ENCODE measurements at places on chromosomes 11 and 22. TPM values are rescaled to one million over a fixed set of nuclear protein-coding genes. Genes with fewer than 3 reads are reported as not detected.

DNA sequence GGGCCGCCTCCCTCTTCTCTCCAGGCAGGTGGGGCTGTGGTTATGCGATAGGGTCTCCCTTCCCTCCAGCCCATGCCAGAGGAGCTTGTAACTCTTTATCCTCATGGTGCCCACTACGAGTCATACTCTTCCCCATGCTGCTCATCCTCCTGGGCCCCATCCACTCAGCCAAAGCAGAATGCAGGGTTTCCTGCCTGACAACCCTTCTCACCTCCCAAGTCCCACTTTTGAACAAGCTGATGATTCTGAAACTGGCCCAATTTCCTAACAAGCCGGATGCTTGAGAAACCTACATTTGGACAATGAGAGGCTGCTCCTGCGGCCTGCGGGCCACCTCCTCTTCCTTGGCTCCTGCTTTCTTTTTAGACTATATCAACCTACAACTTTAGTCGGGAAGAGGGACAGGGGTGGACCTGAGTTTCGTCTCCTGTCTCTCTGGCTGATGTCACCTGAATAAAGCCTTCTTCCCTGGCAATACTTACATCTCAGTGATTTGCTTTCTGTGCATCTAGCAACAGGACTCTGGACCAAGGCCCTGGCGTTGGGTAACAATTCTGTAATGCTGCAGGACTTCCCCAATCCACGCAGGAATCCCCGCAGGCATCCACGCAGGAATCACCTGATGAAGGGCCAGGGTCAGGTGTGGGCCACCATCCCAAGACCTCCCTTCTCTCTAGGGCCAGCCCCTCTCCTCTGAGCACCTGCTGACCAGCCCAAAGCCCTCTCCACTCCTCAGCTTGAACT, 1.5 kb upstream of the NDUFS8 start:
- no peak for DNase-seq

Gene MAPK8IP2
- total RNA-seq = 5.8 TPM

- DNase-seq = no peak
Observed at GRCh38 chr22:44284711-44285110, 28.0 kb downstream of the SHISAL1 start.

Gene MMP1
- total RNA-seq = 13.4 TPM

Gene MRGPRX4
- total RNA-seq = not detected

DNA sequence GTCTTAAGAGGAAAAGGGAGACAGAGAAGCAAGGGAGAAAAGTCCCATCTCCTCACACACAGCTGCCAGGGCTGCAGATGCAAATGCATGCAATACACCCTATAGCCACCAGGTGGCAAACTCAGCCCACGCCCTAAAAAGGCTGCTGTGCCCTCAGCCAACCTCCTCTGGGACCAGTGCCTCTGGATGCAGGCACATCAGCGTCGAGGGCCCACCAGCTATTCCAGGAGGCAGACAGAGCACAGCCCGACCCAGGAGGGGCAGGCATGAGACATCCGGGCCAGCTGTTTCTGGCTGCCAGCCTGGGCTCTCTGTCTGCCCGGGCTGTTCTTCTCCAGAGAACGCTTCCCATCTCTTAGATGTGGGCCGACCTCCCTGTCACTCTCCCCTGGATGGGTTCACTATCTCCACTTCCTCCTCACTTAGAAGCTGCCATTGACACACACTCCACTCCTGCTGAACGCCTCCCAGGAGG, 39.7 kb downstream of the TPBGL start:
- DNase-seq = peak; percentile 83

DNA sequence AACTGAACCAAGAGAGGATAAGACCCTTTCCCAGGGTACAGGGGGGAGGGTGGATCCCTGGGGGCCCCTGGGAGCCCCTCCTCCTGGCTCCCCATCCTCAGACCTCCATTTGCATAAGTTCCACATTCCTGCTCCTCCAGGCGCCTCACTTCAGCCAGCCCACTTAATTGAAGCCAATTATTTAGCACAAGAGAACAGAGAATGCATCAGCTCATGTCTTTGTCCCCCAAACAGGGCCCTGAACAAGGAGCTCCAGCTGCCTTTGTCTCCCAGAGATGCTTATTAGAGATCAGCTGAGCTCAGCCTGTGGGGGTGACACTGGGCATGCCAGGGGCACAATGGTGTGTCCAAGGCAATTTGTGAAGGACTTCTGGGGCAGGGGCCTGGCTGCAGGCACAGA, 89.9 kb upstream of the PRDM11 start:
- DNase-seq = no peak

DNA sequence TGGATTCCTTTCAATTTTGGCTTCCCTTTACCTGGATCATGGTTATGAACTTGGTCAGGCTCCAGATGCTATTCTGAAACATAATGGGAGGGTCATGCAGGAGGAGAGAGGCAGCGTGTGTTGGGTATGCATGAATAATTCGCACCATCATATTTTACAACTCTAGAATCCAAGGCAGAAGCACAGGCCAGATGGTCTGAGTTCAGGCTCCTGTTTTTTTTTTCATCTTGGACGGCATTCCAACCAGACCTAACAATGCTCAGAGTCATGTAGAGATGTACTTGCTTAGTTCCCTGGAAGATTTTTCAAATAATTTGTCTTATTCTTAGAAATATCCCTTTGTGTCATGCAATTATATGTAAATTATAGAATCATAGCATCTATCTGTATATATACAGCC, 393.5 kb downstream of the JRKL start:
- no peak for DNase-seq

DNA sequence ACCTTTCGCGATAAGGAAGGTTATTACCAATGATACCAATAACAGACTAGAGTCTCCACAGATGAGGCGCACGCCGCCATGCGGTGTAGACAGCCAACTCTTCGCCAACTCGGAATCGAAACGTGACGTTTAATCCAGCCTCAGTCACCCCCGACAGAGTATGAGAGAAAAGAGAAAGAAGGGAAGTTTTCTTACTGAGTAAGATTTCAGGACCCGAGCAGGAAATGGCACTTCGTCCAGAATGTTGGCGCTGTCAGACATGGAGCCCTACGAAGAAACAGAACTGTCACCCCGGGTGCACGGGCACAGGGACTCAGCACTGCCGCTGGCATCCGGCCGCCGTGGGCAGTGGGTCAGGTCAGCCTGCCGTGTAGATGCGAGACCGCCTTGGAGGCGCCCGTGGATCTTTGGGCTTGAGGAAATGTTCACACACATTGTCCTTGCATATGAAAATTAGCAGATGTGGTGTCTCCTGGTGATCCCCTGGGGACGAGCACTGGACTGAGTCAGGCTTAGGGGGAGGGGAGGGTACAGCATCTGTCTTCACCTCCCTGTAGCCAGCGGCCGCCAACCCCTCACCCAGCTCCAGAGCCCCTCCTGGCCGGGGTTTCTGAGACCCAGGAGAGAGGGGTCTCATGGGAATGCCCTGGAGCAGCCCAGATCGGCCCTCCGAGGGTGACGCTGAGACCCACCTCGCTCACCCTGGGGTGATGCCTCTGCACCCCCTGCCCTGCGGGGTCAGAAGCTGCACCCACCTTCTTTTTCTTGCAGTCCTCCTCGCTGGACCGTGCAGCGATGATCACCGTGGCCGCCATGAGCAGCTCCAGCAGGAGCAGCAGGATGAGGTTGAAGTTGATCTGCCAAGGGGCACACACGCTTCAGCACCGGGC, 8.3 kb downstream of the MLC1 start:
- DNase-seq = no peak

- DNase-seq = no peak
Observed at GRCh38 chr11:59545179-59546020, 34.1 kb downstream of the OR4D9 start.

DNA sequence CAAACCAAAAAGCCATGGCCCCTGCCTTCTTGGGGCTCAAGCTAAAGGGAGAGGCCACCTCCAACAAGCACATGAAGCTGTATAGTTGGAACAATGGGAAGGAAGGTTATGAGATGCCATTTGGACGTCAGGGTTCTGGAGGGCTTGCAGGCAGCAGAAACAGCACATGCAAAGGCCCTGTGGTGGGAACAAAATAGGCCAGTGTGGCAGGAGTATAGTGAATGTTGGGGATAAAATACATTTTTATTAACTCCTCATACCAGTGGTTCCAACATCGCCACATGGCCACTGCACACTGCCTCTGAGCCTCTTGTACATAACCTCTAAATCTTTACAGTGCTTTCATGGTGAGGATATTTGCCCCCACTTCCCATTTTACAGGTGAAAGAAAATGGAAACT, 32.2 kb upstream of the MN1 start:
- no peak for DNase-seq
